ENCODE measurements at places on chromosomes 4 and X. TPM values are rescaled to one million over a fixed set of nuclear protein-coding genes. Genes with fewer than 3 reads are reported as not detected.

DNA sequence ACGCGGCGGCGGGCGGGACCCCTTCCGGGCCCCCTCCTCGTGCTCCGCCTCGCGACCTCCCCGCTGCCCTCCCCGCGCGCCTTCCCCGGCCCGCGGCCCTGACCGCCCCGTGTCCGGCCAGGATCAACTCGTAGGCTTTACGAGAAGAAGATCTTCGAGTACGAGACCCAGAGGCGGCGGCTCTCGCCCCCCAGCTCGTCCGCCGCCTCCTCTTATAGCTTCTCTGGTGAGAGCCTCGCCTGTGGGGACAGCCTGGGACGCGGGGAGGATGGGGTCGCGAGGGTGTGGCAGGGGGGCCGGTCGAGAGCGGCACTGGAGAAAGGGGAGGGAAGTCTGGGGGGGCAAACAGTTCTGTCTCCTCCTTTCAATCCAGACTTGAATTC is 465 bp downstream of the EMD start:
- DNase-seq, result no peak

DNA sequence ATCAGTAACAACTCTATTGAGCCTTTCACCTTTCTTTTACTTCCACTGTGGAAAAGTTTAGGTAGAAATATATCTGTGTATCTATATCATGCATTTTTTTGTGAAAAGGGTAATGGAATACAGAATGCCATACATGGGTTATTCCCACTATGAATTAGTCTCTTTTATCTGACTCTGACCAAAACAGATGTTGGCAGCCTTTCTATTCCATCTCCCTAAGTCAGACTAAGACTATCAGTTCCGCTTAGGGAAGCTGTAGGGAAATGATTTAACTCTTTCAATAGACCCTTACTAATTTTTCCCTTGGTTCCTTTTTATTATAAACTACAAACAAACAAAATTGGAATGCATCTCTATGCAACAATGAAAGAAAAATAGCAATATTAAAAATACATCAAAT is 92.3 kb upstream of the LEF1 start:
- DNase-seq, result no peak

- DNase-seq, result peak; percentile 76
Measured at GRCh38 chr4:18689308-18690115, 668.0 kb upstream of the LCORL start.

DNA sequence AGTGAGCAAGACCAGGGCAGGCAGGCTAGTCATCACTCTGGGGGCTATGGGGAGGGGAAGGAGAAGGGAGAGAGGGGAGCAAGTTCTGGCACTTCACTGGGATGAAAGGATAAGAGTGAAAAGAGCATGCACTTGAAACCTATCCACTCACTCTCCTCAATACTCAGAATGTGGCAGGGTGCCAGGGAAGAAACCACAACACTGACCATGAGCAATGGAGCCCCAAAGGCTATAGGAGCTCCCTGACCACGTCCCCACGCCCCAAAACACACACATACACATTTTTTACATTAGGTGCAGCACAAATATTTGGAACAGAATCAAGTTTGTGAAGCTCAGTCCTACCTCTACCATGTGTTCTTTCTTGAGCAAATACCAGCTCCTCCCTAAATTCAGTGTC is 132.2 kb downstream of the IDS start:
- DNase-seq, result peak; percentile 15

- DNase-seq, result peak; percentile 78
Measured at GRCh38 chr4:102620697-102621497, 119.7 kb downstream of the NFKB1 start.

DNA sequence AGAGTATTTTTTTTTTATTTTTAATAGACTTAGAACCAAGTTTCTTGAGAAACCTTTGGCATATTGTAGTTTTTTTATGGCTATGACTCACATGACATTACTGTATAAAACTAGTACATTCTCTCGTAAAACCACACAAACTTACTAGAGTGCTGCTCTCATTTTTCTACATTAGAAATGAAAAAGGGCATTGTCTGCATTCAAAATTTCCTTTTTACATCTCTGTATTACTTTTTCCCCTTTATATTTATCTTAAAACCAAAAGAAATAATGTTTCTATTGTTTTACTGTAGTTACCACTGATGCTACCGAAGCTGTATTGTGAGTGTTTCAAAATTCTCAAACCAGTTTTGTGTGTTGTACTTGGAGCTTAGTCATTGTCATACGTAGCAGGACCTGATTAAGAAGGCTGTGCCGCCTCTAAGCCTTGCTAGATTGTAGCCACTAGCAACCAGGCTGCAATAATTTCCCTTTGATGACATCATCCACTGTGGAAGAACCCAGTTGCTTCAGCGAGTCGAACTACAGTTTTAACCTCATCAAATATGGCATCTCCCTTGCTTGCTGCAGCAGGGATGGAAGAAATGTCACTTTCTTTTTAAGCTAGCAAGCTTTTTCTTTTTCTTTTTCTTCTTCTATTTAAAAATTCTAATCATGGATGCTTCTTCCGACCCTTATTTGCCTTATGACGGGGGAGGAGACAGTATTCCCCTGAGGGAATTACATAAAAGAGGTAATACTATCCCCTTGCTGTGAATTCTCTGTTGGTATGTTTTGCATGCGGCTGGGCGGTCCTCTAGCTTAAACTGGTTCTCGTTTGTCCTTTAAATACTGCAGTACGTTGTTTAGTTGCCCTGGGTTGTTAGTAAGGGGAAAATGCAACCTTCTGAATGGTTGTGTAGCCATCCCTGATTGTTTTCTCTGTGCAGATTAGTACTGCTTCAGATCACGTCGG is 39.6 kb downstream of the CLCN3 start:
- DNase-seq, result peak; percentile 96

DNA sequence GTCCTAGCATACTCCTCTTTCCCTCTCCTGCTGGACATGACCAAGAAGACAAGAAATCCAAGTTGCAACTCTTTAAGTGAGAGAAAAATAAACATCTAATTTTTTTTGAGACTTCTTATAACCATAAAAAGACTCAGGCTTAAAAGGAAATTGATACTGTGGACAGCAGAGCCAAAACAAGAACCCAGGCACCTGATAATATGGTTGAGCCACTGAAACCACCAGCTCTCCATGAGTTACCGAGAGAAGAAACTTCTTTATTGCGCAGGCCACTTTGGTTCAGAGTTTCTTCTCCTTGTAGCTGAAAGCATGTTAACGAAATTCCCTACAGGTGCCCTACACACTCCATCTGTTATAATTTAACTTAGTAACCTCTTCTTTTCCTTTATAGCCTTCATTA is 11.3 kb upstream of the SPCS3 start:
- DNase-seq, result no peak

DNA sequence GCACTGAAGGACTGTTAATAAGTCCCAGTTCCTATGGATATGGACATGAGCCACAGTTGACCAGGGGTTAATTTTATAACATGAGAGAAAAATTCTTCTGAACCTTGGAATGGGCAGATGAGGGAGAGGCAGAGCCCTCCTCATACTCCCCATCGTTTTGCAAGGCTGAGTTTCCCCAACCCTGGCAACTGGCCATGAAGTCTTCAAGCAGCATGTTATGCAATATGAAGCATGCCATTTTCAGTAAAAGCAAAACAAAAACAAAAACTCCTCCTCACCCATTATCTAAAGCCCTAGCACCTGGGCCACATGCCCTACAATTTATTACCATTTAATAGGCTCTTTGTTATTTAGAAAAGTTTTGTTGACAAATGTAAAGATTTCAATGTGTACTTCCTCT is 64.5 kb downstream of the GPC4 start:
- DNase-seq, result no peak

DNA sequence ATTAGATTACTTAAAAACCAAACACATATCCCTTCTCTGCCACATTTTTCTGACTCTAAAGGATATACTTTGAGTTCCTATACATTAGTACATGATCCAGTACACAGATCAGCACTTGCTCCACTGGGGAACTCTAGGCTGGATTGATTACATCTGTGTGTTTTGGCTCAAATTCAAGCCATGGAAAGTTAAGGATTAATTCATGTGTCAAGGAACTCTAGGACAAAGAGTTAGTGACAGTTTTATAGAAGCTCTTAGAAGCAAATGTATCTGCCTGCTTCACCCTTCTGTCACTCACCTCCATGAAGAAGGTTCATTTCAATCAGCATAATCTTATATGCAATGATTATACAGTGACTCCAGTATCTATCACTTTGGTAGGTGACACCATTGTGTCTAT is 43.2 kb downstream of the SCFD2 start:
- DNase-seq, result peak; percentile 36

GIMD1 gene
- total RNA-seq, result 0.22 TPM

RBM46 gene
- total RNA-seq, result not detected

FRAS1 gene
- total RNA-seq, result 5.5 TPM

PTCHD1 gene
- total RNA-seq, result not detected

BST1 gene
- total RNA-seq, result 0.69 TPM

CXCR3 gene
- total RNA-seq, result not detected

ZNF711 gene
- total RNA-seq, result 1.6 TPM

XKRX gene
- total RNA-seq, result 0.55 TPM
